ENCODE measurements at places on chromosomes 1 and 21.

DNA sequence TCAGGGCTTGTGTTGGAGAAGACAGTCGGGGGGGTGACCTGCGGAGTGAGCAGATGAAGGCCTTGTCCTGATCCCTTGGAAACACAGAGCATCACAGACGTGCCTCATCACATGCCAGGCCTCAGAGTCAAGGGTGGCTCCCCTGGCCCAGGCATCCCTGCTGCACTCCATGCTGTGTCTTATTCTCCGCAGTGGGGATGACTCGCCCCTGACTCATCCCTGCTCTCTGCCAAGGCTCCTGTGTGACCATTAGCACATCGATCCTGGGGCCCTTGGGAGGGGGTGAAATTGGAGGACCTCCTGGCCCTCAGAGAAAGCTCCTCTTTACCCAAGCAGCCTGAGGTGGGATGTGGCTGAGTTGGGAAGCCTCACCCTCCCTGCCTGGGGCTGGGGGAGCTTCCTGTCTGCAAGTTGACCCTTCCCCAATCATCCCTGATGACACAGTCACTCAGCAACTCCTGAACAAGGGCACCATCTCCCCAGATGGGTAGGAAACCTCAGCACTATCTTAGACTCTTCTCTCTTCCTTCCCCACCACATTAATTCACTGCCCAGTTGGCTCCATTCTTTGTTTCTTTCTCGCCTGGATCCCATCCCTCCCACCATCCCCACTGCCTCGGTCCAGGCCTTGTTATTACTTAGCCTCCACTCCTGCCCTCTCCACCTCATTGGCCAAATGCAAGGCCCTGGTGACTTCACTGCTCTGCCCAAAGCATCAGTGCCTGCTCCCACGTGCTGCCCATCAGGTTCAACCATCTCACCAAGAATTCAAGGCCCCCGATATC is 74.6 kb downstream of the CAMK2N1 start:
- no peak for ATAC-seq

DNA sequence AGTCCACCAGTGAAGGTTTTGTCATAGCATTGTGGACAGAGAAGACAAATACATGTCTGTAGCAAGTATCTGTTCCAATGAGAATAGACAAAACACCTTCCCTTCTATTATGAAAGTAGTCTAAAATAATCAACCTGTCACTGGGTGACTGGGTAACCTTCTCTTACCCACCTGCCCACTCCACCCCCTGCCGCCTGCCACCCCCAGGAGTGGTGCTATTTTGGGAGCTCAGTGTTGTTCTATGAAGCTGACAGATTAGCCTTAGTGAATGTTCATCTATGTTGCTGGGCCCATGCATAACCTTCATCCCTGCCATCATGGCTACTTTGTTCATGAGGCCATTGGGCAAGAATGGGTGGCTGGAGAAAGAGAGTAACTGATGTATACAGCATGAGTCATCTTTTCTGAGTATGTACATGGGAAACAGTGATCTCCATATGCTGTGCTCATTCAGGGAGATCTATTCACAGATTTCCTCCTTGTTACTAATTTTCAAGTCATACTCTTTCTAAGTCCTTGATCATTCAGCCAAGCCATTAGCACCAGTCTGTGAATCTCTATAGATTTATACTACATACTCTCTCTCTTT is 24.8 kb downstream of the MARK1 start:
- no peak for ATAC-seq

- ATAC-seq, result no peak
Measured at GRCh38 chr1:166235728-166236127, 68.9 kb upstream of the FAM78B start.

GRCh38 chr21:37435711-37436110 is 69.1 kb downstream of the DYRK1A start:
- no peak for ATAC-seq

- ATAC-seq, result peak; percentile 94
Measured at GRCh38 chr1:84944767-84945486, 51.9 kb upstream of the LPAR3 start.

- ATAC-seq, result no peak
Measured at GRCh38 chr1:93317207-93317606, 28.5 kb upstream of the DR1 start.

GRCh38 chr1:178537382-178538090 is 24.6 kb downstream of the TEX35 start:
- no peak for ATAC-seq

GRCh38 chr1:46594063-46594462 is 10.0 kb downstream of the MKNK1 start:
- no peak for ATAC-seq

DNA sequence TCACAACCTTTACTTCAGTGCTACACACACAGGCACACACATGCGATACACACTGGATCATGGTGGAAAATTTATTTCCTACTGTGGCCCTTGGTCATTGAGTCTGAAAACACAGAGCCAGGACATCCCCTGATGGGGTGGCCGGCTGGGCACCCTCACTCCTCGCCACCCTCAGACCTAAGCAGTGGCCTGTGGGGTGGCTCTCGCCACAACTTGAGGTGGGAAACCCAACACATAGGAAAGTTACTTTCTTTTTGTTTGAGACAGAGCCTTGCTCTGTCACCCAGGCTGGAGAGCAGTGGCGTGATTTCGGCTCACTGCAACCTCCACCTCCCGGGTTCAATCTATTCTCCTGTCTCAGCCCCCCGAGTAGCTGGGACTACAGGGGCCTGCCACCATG is 19.4 kb downstream of the CRYAA start:
- no peak for ATAC-seq

DNA sequence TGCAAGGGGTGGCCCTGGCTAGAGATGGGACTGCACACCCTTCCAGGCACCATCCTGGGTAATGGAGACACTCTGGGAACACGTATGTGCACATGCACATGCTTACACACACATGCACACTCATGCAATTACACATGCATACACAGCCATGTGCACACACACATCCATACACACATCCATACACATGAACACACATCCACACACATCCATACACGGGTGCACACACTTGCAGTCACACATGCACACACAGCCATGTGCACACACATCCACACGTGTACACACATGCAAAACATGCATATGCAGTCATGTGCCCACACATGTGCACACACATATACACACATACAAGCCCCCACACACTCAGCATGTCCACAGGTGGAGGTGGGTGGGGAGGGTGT is 22.3 kb upstream of the POFUT2 start:
- ATAC-seq, result no peak

- no peak for ATAC-seq
Measured at GRCh38 chr1:230156536-230156935, 89.5 kb downstream of the GALNT2 start.

DNA sequence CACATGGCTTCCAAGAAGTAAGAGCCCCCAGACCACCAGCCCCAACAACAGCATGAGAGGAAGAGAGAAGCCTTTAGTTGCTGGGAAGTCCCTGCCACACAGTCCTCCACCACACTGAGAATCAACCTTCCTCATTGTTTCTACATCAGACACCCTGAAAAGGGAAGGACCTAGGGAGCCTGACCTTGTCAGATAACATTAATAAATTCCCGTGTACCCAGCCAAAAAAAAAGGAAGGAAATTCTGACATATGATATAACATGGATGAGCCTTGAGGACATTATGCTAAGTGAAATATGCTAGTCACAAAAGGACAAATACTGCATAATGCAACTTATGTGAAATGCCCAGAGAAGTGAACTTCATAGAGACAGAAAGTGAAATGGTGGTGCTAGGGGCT is 65.6 kb upstream of the ARHGAP29 start:
- ATAC-seq, result no peak

DNA sequence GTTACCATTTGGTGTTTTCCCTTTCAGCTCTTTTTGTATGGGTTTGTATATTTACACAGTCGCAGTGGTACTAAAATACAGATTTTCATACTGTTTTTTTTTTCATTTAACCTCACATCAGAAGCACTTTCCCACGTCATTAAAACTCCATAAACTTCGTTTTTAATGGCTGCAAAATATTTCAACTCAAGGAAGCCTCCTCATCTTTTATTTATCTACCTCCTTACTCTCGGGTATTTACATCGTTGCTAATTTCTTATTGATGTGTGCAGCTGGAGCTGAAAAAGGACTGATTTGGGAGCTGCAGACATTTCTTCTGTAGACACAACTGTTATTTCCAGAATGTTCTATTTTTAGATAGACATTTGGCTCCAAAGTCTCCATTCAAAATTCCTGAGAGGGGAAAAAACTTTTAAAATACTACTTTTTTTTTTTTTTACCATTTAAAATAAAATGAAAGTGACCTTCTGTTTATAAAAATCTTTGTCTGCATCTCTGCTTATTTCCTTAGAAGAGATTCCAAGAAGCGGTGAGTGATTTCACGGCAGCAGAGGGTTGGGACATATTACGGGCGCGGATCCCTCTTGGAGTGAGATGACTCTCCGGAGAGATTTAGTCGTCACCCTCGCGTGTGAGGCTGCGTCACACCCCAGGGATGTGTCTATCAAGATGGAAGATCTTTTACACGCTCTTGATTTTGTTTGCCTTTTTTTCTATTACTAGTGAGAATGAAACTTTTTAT is 10.1 kb downstream of the RUNX3 start:
- ATAC-seq, result no peak

- no peak for ATAC-seq
Measured at GRCh38 chr1:229121845-229122436, 149.0 kb upstream of the RAB4A start.

GRCh38 chr1:187460093-187460492 is 631.3 kb downstream of the PLA2G4A start:
- no peak for ATAC-seq

DNA sequence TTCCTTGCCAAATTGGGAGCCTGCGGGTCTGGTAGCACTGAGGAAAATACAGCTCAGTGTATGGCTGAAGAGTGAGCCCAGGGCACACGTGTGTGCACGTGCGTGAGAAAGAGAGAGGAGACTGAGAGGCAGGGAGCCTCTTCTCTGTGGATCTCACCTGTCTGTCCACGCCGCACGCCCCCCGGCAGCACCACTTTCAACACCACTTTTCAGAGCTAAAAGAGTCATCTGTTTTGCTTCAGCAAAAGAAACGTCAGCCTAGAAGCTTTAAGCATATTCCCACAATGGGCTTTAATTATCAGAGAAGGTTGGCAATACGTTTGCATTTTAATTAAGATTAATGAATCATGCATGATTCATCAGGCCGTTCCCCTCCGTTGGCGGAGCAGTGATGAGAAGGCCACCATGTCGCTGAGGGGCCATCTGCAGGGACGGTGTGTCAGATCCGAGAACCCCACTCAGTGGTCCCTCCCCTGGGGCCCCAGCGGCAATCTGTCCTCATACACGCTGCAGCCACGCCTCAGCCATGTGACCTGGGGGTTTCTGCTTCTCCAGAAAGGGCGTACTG is 56.8 kb downstream of the SIK1 start:
- ATAC-seq, result peak; percentile 47

DNA sequence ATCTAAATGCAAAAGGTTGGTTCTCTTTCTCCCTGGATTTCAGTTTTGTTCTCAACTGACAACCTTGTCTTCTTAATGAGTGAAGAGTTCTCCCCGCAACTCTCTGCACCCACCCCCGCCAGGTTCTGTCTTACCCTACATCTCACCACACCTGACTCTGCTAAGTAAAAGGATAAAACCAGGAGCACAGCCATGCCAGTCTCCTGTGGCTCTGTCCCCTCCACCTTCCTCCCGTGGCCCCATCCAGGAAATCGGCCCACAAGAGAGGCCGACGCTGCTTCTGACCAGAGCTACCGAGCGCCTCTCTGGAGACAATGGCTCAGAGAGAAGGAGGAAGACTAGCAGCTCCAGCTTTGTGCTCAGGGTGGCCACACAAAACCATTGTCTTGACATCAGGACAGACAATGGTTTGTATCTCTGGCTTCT is 72.2 kb downstream of the PLEKHA6 start:
- no peak for ATAC-seq

- ATAC-seq, result no peak
Measured at GRCh38 chr21:42162831-42163510, 56.0 kb upstream of the ABCG1 start.

DNA sequence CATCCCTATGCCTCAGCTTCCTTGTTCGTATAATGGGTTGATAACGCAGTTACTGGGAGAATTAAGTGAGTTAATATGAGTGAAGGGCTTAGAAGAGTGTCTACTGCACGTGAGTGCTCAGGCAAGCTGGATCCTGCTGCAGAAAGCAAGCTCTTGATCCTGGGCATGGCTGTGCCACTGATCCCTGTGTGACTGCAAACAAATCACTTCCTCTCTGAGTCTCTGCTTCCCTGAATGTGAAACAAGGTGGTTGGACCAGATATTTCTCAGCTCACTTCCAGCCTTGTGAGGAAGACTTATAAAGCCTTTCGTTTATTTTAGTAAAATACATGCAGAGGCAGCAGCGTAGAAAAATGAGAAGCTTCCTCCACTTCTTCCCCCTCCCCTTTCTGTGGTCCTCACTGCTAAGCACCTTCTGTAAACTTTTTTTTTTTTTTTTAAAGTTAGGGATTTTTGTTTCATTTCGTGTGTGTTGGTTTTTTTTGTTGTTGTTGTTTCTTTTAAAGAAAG is 13.8 kb downstream of the PSEN2 start:
- ATAC-seq, result no peak

DNA sequence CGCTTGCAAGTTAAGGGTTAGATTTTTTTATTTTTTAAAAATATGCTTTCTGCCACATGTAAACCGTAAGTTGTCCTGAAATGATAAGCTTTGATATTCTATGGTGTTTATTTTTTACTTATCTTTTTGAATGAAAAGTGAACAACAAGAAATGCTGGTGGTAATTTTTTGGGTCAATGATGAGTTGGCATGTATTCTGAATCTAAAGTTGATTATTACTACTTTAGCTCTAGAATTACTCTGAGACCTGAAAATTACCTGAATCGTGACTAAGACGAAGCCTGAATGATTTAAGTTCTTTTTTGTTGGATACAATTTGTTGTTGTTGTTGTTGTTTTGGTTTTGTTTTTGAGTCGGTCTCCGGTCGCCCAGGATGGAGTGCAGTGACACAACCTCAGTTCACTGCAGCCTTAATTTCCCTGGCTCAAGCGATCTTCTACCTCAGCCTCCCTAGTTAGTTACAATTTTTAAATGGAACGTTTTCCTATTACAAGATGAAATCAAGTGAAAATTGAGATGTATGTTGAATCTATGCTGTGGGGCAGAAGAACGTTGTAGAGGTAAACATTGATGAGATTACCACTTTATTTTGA is 941 bp downstream of the RABGGTB start:
- ATAC-seq, result no peak

GRCh38 chr1:18569251-18569650 is 61.4 kb upstream of the PAX7 start:
- ATAC-seq, result no peak

DNA sequence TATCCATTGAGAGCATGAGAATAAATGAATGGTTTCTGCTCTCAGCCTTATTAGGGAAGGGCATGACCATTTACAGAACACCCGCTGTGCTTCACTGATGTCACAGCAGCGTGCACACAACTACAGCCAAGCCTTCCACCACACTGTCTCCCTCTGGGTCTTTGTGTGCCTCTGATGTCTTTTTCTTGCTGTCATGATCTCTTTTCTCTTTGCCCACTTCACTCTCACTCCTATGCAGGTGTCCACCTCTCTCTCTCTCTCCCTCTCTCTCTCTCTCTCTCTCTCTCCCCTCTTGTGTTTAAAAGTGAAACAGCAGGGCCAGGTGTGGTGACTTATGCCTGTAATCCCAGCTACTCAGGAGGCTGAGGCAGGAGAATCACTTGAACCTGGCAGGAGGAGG is 232.5 kb upstream of the JUN start:
- no peak for ATAC-seq

Data from stimulated activated memory B cell treated with anti-CD40 and anti-IgM and Interleukin-4, amounts not matched to agents 10 μg/mL and 1 μg/mL and 100 μg/mL, for 72 hours (primary cell).